ENCODE measurements at places on chromosomes 1 and 21.

GRCh38 chr21:39251326-39251725 lies 62.1 kb downstream of the BRWD1 start:
- DNase-seq = peak; percentile 5

GRCh38 chr21:26028183-26028582 lies 142.4 kb downstream of the APP start:
- no peak for DNase-seq

DNA sequence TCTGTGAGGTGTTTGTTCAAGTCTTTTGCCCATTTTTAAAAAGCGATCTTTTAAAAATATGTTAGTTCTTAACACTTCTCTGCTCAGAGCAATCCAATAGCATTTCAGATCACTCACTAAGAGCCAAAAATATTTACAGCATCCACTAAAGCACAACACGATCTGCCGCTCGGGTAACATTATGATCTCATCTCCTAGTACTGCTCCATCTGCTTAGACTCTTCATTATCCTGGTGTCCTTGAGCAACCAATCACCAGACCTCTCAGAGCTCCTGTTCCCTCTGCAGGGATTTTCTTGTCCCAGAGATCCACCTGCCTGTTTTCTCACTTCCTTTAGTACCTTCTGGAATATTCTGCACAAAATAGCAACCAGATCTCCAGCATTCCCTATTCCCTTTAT lies 235.3 kb upstream of the ESRRG start:
- no peak for DNase-seq

DNA sequence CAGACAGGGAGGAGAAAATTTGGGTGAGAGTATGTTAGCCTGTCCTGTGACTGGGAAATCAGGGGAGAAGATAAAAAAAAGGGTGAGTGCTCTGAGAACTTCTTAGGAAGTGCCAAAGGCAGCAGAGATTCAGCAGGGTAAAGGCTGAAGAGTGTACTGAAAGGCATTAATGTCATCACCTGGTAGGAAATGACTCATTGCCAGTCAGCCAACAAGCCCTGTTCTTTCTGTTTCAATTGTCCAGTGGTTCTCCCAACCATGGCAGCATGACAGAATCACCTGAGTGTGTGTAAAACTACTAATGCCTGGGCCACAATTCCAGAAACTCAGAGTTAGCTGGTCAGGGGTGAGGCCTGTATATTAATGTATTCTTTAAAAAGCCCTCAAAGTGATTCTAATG lies 83.5 kb downstream of the INTS7 start:
- DNase-seq = no peak

DNA sequence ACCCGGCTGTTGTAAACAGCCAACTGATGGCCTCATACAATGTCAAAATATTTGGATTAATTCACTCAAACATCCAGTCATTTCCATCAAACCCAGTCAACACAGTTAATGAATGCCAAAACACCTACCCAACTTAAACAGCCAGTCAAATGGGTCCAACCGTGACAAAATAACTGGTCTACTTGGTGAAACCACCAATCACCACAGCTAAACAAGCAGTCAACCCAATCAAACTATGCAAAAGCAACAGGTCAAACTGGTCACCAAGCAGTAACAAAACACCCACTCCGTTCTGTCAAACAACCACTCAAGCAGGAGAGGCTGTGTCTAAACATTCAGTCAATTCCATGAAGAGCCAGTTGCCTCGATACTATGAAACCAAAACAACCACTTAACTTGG lies 119.2 kb downstream of the FOXD2 start:
- DNase-seq = no peak

- no peak for DNase-seq
These were observed 15.6 kb upstream of the MYOCOS start for GRCh38 chr1:171606402-171606941.

GRCh38 chr1:45116820-45117219 lies 89.6 kb downstream of the ZSWIM5 start:
- no peak for DNase-seq

GRCh38 chr1:107132780-107133179 lies 8.1 kb upstream of the NTNG1 start:
- DNase-seq = no peak

GRCh38 chr1:74652711-74653139 lies 20.9 kb downstream of the ERICH3 start:
- DNase-seq = no peak

DNA sequence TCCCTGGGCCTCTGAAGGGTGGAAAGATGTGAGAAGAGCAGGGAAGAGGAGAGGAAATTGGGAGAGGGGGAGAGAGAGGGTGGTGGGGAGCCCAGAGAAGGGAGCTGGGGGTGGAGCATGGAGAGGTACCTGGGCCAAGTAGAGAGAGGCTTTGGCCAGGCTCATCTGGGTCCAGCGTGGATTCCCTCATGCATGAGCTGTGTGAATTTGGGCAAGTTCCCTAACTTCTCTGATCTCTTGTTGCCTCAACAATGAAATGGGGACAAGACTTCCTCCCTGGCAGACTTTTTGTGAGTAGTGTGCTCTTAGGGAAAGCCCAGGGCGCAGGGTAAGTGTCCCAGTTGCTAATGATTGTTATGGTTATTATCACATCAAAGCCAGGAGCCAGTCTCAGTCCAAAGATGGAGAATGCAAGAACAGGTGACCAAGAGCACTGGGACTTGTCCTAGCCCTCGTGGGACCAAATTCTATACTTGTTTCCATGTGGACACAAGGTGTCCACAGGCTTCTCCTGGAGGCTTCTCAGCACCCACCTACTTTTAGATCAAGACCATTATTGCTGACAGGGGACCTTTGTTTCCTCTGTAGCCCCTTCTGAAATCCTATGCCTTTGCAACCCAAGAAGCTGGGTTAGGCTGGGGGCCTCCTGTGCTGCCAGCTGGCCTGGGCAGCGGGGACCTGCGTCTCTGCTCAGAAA lies 13.9 kb downstream of the IL6R start:
- no peak for DNase-seq

GRCh38 chr1:12478612-12478985 lies 139.4 kb downstream of the DHRS3 start:
- DNase-seq = peak; percentile 66

- DNase-seq = no peak
These were observed 49.7 kb downstream of the FHAD1 start for GRCh38 chr1:15296585-15297321.

DNA sequence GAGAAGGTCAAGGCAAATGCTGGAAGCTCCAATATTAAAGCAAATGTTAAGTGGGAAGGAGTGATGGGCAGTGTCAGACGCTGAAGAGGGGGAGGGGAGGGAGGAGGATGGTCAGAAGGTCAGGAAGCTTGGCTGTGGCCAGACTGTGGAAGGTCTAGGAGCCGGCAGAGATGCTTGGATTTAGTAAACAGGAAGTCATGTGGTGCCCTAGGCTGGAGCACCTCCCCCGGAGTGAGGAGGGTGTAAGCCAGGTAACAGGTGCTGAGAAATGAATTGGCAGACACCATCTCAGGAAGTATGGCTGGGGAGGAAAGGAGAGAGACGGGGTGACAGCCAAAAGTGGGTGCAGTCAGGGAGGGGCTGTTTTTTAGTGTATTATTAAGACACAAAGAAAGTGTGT lies 17.7 kb downstream of the CSMD2 start:
- no peak for DNase-seq

DNA sequence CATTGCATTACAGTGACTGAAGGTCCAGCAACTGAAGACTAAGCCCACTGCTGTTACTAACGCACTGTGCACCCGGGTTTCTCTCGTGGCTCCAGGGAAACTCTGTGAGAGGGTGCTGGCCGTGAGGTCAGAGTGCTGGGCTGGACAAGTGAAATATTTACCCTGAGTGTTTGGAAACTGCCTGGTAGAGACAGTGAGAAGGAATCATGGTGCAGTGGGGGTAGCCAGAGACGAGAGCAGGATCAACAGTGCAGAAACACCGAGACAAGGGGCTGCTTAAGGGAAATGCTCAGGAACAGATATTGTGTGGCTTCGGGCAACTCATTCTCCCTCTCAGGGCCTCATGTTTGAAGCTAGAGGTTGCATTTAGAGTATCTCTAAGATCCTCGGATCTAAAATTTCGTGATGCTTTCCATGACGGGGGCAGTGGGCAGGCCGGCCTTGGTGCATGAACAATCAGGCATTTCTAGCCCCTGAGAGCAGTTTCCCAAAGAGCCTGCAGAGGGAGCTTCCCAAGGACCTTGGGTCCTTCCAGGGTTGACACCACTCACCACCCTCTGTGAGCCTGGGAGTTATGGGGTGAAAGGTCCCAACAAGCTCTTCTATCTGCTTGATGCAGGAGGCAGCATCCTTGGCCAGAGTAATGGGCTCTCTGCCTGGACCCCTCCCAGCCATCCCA lies 9.7 kb downstream of the CD2 start:
- DNase-seq = no peak

DNA sequence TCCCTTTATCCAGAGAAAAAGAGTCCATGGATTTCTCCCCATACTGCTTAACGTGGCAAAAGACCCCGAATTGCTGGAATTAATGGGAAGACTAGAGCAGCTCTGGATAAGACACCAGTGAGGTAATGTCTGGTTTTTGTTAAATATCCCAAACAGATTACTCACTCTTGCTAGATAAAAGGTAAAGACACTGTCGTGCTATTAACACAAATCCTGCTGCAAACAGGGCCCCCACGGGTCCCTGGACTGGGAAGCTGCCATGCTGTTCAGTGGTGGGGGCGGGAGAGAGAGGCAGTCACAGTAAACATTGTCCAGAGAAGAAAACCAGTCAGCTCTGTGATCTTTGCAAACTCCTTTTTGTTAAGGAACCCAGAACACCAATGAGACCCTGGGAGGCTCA lies 15.2 kb upstream of the SRP9 start:
- no peak for DNase-seq

DNA sequence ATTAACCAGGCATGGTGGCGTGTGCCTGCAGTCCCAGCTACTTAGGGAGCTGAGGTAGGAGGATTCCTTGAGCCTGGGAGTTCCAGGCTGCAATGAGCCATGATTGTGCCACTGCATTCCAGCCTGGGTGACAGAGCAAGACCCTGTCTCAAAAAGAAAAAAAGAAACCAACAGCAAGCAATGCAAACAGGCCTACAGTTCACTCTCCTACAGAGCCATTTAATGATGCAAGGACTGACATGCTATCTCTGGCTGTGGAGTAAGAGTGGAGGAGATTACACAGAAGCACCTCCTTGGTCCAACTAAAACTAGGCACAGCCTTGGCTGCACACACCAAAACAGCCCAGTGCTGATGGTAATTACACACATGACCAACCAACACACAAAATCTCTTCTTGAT lies 127.5 kb upstream of the SOD1 start:
- no peak for DNase-seq

- DNase-seq = no peak
These were observed 30.9 kb downstream of the GPR137B start for GRCh38 chr1:236173174-236173767.

GRCh38 chr21:44966135-44967081 lies 26.6 kb downstream of the SLX9 start:
- DNase-seq = no peak

- no peak for DNase-seq
These were observed 64.4 kb upstream of the GRHL3 start for GRCh38 chr1:24254783-24255182.

DNA sequence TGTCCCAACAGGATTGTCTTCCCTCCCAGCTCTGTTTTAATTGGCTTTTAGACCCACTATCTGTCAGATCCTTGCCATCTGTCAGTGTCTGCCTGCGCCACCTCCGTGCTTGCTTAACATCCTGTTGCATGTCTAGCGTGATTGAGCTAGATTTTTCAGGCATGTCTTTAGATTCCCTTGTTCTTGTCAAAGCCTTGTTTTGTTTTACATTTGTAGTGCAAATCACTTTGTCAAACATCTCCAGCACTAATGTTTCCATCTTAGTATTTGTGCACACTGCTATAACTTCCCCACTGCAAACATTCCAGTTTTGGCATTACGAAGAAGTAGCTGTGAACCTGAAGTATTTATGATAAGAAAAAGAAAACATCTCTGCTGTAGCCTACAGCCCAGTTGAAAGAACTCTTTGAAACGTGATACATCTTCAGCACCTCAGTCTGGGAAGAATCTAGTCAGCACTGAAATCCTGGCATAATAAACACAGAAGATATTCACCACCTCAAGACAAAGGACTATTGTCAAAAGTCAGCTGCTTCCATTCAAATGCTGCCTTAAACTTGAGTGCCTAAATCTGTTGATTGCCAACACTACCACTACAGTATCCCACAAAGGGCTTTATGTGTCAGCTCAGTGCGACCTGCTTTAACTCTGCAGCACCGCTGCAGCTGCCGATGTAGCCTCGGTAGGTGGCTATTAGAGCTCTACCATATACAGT lies 105.0 kb downstream of the FNBP1L start:
- no peak for DNase-seq

GRCh38 chr1:30372792-30373433 lies 350.5 kb downstream of the MATN1 start:
- no peak for DNase-seq

GRCh38 chr1:179151908-179152682 lies 70.2 kb downstream of the TOR3A start:
- no peak for DNase-seq

DNA sequence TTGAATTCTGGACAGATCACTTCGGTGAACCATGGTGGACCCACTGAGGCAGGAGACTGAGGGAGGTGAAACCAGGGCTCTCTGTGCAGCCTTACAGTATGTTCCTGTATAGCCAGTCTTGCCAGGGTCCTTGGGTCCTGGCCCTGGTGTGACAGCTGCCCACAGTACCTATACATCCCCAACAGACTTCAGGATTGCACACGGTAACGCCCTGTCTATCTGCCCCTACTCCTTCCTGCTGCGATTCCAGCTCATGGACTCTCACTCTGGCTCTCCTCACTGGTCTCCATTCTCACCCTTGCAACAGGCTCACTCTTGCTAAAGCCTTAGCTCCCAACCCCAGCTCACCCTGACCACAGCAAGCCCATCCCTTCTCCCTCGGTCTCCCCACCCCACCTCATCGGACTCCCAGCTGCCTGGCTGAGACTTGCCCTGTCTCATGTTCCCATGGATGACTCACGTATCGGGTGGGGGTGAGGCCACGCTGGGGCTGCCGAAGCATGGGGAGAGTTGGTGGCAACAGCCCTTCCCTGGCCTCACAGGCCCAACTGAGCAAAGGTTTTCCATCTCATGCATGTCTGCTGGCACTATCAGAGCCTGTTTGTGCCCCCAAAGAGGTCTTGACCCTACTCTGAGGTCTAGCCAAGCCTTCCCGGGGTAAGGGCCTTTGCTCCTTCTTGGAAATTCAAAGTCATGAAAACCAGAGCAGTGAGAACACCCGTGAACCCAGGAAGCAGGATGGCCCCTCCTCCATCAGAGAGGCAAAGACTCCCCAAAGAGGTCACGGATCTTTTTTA lies 7.1 kb downstream of the PHLDA3 start:
- DNase-seq = peak; percentile 49
